ENCODE measurements at places on chromosomes 6 and 20. TPM values are rescaled to one million over a fixed set of nuclear protein-coding genes. Genes with fewer than 3 reads are reported as not detected.

FBXO9 gene
- 45.1 TPM for total RNA-seq

BPIFB1 gene
- not detected for total RNA-seq

BEND6 gene
- total RNA-seq = 23.6 TPM

NMBR gene
- total RNA-seq = not detected

FAM217A gene
- not detected for total RNA-seq

GRM4 gene
- total RNA-seq = 0.36 TPM

SRXN1 gene
- total RNA-seq = 60.1 TPM

TRAM2 gene
- total RNA-seq = 129 TPM

ELOVL4 gene
- total RNA-seq = 6.8 TPM

PPP1R3G gene
- total RNA-seq = 3.3 TPM

MOCS3 gene
- total RNA-seq = 10.5 TPM

AK9 gene
- total RNA-seq = 6.5 TPM

LTB gene
- total RNA-seq = 0.29 TPM

DNA sequence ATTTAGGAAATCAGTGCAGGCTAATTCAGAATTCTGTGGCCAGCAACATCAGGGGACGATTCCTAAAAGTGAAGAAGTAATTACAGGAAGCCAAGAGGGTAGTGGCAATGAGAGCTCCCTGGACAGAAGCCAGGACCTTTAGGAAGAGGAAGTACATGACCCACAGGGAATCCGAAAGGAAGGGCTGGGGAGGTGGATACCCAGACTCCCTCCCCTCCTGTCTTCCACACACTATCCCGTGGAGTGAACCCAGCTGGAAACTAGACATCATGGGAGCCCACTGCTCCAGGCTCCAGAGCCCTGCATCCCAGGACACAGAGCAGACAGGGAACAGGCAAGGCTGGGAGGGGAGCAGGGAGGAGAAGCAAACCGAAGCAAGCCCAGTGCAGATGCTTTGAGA, 83.0 kb downstream of the SNX5 start:
- no peak for DNase-seq

GRCh38 chr6:77034161-77034560, 429.1 kb downstream of the HTR1B start:
- DNase-seq = peak; percentile 74

DNA sequence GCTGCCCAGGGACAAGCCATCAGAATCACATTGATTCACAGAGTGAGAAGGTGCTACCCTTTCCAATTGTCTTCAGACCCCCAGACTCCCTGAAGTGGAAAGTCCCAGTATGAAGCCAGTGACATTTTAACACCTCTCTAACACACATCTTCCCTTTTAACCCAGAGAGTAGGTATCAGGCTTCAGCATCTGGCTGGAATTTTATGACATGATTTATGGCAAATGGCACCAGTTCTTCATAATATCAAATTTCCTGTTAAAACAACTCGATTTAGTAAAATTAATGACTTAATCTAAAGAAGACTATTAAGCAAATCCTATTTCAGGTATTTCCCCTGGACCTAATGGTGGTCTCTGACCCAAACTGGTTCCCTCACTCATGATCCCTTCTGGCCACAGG, 25.0 kb downstream of the KCNB1 start:
- DNase-seq = peak; percentile 62

DNA sequence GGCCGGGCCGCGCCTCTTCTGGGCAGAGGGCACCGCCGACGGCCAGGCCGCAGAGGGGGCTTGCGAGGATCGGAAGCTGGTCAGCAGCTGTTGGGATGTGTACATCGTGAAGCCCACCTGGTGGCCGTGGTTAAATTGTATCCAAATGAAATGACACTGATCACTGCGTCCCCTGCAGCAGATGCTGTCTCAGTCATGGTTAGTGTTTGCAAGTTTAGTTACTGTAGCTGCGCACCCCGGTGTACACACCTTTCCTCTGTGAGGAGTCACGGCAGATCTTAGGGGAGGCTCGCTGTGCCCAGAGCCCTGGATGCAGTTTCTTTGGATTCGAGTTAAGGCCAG, 653 bp downstream of the NAA20 start:
- DNase-seq = no peak

DNA sequence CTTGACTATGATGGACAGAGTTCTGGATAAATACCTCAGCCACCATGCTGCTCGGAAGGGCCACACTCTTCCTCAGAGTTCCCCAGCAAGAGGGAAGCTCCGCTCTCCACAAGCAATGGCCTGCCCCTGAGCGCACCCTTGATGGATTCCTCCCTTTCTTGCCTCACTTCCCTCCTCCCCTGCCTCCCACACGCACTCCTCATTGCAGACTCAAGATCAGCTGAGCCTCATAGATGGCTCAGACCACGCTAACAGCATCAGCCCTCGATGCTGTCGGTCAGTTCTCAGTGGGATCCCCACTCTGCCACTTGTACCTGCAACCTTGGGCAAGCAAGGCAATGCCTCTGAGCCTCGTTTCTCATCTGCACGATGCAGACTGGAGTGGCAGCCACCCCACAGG, 123.3 kb downstream of the BMP7 start:
- DNase-seq = no peak

GRCh38 chr20:17227669-17228623, 1.1 kb downstream of the PCSK2 start:
- peak; percentile 66 for DNase-seq

DNA sequence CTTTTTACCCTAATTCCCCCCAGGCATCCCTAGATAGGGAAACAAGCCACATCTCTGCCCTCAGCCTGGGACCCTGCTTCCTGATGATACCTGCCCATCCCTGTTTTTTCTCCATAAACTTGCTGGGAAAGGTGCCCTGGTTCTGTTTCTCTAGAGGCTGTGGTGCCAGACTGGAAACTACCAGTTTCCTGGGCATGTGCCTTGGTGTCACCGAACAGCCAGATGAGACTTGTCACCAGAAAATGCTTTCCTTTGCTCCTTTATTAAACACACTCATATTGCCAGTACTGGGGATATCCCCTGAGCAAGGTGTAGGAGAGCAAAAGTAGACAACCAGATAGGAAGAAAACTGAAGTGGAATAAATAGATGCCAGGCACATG, 16.8 kb downstream of the SRSF3 start:
- no peak for DNase-seq

DNA sequence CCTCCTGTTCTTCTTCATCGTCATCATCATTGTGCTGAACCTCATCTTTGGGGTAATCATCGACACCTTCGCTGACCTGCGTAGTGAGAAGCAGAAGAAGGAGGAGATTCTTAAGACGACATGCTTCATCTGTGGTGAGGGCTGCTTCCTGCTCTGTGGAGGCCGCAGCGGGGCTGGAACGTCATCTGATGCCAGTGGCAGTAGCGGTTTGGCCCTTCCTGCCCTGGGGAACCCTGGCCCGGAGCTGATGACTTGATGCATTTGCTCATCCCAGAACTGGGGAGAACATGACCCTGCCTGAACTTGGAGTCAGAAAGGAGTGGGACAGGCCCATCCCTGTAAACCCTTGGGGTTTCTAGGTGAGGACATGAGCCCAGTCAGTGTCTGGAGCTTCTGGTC, 18.7 kb downstream of the UQCC2 start:
- DNase-seq = peak; percentile 96

GRCh38 chr6:45737331-45738056, 278.2 kb downstream of the CLIC5 start:
- DNase-seq = no peak

DNA sequence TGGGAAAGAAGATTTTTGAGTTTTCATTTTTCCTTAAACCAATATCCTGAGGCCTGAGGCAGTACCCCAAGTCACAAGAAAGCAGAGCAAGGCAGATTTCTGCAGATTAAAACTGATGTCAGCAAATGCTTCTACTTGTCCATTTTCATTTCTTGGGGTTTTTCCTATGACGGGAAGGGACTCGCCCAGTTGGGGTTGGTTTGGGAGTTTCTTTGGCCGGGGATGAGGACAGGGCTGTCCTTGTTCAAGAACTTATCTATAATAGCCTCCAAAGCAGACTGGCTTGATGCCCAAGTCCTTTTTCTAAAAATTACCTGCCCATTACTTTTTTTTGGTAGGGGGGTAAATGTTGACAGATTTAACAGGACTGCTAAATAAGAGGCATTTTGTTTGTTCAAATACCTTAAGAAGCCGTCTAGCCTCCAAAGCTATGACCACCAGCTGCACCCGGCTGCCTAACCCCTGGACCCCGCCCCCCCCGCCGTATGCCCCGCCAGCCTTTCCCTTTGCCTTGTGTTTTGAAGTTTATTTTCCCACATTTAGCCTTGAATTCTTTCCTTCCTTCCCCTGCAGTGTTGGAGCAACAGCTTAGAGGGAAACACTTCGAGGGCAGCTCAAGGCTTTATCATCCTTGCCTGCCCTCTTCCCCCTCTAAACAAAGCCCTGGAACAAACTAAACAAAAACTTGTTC, 2.5 kb downstream of the KCNK5 start:
- DNase-seq = peak; percentile 66

DNA sequence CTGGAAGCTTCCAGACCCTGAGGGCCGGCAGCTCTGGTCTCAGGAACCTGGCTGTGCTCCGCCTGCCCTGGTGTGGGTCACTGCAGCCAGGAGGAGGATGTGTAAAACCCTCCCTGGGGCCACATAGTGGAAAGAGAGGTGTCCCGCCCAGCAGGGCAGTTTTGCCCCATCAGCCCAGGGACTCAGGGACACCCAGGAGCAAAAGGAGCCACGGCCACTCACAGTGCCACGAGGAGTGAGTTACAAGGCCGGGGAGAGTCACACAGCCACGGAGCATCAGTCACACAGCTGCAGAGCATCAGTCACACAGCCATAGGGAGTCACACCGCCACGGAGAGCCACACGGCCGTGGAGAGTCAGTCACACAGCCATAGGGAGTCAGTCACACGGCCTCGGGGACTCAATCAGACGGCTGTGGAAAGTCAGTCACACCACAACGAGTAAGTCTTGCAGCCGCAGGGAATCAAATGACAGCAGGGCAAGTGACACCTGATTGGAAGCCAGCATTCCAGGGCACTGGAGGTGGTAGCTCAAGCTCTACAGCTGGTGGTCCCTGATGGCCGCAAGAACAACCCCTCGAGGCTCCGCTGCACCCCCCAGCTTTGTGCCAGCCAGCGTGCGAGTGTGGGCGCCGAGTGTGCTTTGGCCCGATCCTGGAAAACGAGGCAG, 60.9 kb downstream of the DLL1 start:
- no peak for DNase-seq

Measured in osteoblast (primary cell).